ENCODE measurements at places on chromosomes 4 and X. TPM values are rescaled to one million over a fixed set of nuclear protein-coding genes. Genes with fewer than 3 reads are reported as not detected.

DNA sequence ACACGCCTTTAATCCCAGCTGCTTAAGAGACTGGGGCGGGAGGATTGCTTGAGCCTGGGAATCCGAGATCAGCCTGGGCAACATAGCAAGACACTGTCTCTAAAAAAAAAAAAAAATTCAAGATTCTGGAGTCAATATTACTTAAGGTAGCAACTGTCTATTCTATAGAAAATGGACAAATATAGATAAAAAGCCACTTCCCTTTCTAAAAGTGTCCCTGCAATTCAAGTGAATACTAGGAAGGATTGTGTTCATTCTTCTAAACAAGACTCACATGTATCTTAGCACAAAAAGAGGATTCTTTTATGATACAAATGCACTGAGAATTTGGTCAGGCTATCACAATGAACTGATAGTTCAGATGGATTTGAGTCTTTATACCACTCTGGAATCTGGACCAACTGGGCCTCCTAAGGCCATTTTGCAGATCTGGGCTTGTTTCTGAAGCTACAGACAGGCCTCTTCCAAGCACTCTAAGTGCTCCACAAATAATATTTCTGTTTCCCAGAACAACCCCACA lies 7.0 kb downstream of the PKD2 start:
- DNase-seq, result no peak

LNX1 gene
- total RNA-seq, result 3.0 TPM

DNA sequence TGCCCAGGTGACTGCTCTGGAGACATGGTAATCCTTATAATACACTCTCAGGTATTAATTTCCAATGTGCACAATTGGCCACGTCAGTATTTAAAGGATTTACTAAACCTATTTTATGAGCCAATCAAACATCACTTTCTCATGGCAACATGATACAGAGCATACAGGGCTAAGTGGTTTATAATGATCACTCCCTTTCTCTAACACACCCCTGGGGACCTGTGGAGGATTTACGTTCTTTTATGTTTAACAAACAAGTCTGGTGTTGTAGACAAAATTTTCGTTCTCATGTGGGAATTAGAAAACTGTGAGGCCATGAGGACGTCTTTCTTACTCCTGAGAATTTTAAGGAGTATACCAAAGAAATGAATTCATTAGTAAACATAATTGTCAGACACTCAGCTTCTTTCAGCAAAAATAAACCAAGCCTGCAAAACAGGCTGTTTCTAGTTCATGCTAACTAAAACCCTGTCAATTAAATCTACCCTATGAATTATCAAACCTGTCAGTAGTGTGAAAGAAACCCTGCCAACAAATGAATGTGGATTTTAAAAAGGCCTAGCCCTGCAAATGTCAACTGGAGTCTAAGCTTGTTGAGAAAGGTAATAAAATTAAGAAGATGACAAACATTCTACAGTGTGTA lies 155.8 kb downstream of the PDGFC start:
- DNase-seq, result no peak

DNA sequence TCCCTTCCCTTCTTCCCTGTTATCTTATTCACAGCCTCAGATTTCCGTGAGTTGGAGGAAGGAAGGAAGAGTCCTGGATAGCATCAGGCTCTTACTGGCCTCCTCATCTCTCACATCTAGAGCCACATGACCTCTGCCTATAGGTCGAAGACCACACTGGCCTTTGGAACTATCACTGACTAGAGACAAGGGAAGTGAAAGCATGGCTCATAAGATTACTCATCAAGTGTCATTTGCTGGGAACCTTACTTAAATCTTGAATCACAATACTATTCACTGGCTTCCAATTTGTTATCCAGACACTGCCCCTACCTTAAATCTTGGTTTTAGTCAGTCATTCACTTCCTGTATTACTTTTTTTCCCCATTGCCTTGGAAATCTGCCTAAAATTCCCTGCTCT lies 61.6 kb upstream of the MTMR8 start:
- DNase-seq, result no peak

- DNase-seq, result no peak
Measured at GRCh38 chr4:140529434-140529833, 5.5 kb downstream of the ELMOD2 start.

SPANXA2 gene
- not detected for total RNA-seq

DNA sequence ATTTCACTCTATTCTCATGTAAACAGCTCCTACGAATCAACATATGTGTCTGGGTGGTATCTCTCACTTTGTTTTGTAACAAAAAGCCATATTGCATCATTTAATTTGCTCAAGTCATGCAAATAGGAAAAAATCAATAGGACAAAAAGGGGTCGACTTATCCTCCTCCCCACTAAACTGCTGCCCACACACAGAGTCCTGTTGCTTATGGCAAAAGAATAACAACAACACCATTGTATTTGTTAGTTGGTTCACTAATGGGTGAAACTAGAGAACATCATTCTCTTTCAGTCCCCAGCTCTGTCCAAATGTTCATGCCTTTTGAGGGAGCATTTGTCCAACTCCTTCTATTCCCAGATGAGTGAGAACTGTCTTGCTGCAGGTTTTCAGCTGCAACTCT lies 2.1 kb downstream of the HHIP start:
- no peak for DNase-seq

FAM47E gene
- 2.5 TPM for total RNA-seq

DNA sequence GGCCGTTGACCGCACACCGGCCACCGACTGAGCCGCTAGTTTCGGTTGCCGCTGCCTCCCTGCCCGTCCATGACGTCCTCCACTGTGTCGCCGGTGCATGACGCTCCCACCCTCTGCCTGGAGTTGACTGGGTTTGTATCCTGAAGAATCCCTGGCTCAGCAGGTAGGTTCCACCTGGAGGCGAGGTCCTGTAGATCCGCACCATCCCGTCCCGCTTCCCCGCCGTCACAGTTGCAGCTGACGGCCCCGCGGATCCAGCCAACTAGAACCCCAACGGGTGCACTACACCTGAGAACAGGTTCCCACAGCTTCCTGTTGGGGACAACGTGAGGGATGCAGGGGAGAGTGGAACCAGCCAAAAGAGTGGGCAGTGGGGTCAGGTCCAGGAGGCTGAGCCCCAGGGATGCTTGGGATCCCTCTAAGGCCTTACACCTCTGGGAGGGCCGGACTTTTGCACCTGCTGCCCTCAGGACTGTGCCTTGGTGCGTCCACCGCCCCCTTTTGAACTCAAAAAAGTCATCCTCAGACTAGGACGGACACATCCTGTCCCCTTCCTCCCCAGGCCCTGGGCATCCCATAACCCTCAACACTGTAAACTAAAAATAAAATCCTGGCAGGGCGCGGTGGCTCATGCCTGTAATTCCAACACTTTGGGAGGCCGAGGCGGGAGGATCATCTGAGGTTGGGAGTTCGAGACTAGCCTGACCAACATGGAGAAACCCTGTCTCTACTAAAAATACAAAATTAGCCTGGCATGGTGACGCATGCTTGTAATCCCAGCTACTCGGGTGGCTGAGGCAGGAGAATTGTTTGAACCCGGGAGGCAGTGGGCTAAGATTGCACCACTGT lies 1.1 kb upstream of the SLBP start:
- DNase-seq, result no peak

EPGN gene
- total RNA-seq, result not detected

- DNase-seq, result no peak
Measured at GRCh38 chr4:121736735-121737351, 28.1 kb downstream of the SMIM43 start.

GRCh38 chrX:147958291-147958690 lies 22.8 kb upstream of the FMR1NB start:
- no peak for DNase-seq

DNA sequence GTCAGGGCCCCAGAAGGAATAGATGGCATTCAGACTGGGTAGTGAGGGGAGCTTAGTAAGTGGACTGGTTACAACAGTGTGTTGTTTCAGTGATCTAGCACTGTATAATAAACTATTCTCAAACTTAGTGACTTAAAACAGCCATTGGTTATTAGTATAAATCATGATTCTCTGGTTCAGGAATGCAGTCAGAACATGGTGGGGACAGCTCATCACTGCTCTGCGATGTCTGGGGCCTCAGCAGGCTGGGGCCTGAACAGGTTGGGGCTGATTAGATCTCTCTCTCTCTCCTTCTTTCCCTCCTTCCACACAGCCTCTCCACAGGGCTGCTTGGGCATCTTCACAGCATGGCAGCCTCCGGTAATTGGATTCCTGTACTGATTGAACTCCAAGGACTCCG lies 160.4 kb downstream of the GATB start:
- DNase-seq, result no peak

DNA sequence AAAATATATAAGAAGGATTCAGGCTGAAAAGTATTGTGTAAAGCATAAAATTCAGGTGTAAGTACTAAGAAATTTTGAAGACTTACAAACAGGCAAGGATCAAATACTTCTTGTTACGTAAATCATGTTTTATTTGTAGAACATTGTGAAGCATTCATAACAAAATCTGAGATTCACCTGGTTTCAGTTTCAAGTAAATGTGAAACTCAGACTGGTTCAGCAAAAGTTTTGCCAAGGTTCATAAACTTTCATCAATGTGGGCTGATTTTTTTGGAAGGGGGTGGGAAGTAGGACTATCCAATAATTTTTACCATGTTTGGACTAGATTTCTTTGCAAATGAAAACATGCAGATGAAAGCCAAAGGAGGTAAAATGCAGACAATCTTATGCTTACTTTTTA lies 527.7 kb downstream of the ANKRD50 start:
- DNase-seq, result no peak

NDP gene
- total RNA-seq, result not detected

DNA sequence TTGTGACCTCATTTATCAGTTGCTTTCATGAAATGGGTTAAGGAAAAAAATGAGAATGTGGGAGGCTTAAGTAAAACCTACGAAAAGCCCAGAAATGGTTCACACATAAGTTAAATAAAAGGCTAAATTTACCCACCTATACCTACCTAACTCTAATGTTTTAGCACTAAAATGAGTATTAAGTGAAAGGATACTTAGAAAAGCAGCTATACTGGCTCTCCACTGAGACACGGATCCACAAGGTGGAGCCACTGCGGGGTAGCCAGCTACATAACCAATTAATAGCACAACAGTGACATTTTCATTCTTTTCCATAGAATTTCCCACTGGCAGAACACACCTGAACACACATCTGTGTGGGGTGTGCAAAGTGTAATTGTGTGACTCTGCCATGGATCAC lies 101.9 kb downstream of the MAML3 start:
- DNase-seq, result peak; percentile 21

DNA sequence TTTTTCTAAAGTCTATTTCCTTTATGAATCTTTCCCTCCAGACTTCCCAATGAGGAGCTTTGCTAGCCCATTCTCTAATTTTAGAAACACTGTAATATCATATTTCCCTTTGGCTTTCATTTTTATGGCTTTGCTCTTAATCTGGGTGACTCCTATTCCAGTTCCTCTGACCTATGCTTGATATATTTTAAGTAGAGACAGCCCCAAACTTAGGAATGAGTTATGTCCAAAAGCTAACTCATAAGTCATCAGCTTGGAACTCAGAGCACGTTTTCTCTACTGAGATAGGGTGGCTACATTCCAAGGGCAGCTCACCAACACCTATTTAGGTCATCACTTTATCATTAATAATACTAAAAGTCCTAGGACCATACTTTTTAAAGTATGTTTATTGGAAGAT lies 77.8 kb downstream of the OR13H1 start:
- DNase-seq, result no peak

KLKB1 gene
- total RNA-seq, result 0.49 TPM

DNA sequence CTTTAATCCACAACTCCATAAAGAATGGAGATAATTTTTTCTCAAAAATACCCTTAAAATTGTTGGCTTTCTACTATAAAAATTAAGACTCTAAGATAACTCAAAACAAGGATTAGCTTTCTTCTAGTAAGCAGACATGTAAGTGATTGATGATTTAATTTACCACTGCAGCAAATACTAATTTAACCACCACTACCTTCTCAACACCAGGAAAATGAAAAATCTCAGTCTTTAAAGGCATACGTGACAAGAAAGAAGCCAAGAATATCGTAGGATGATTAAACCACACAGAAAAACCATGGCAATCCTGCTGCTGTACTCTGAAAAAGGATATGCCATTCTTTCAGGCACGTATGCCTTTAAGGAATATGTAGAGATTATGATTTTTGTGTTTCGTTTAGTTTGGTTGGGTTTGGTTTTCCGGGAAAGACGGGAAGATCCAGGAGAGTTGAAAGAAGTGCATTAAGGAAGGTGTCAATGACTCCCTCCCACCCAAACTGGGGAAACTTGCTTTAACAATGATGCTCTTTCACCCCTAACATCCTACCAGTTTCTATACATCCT lies 881 bp downstream of the LRCH2 start:
- DNase-seq, result no peak

DNA sequence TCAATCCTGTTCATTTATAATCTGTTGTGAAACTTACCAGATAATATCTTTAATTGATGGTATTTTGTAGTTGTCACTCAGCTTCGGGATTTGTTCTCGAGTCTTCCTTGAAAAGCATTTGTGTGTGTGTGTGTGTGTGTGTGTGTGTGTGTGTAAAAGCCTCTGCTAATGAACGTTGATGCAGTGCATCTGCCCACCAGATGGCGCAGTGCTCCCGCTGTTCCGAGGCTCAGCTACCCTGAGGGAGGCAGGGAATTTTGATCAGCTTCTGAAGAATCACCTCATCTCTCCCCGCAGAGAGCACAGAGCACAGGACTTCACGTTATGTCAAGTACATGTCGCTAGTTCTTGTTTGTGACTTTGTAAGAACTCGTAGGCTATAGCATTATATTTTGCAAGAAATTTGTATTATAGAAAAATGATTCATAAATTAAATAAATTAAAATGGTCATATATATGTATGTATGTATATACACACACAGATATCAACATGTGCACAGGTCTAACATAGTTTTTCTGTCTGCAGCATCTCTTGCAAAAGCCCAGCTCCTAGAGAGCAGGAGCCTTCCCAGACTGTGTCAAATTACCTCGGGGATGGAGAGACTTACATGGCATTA lies 316.7 kb upstream of the IGFBP7 start:
- DNase-seq, result no peak

GAB3 gene
- total RNA-seq, result 3.4 TPM

DNA sequence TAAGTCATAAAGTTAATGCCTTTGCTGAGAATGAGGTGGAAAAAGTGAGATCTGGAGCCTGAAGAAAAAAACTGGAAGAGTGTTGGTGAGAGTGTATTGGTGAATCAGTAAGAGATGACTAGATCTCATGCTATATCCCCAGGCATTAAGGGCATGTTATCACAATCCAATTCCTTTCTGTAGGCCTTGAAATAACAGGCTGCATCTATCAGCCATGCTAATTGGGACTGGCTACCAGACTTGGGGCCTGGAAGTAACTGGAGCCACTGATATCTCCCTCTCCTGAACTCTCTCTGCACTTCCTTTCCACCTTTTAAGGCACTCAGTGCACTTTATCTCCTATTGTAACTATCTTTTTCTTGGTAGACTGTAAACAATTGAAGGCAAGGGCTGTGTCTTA lies 88.8 kb upstream of the HPRT1 start:
- no peak for DNase-seq
